ENCODE measurements at places on chromosomes 13 and 19.

DNA sequence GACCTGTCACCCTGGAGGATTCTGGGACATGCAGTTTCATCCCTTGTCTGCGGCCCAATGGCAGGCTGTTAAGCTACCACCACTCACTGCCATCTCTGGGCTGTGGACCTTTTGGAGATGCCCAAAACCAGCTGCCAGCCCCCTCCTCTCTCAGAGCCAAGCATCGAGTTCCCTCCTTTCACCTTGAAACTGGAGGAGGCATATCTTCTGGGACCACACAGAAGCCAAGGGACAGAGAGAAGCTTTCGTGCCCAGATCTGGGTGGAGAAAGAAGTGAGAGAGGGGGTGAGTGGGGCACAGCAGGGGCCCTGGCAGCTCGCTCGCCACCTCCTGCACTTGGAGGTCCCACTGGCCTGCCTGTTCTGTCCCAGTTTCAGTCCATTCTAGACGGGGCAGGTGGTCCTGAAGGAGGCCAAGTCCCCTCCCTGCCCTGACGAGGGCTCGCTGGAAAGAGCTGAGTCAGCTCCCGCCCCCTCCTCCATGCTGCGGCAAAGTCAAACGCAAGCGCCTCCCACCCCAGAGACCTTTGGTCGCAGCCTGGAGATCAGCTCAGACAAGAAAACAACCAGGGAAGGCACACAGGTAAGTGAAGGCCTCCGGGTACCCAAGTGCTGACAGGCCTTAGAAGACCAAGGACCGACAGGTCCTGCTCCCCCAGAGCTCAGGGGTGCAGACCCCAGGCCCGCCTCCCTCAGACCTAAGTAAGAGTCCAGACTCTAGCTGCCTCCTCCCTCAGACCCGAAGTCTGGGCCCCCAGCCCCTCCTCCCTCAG is 3.8 kb downstream of the BCAT2 start:
- DNase-seq, result no peak

GRCh38 chr19:1671716-1672037 is 19.3 kb upstream of the TCF3 start:
- no peak for DNase-seq

GRCh38 chr13:34064456-34065205 is 246.7 kb downstream of the RFC3 start:
- DNase-seq, result no peak

GRCh38 chr19:8922591-8922990 is 87.6 kb downstream of the MUC16 start:
- no peak for DNase-seq

DNA sequence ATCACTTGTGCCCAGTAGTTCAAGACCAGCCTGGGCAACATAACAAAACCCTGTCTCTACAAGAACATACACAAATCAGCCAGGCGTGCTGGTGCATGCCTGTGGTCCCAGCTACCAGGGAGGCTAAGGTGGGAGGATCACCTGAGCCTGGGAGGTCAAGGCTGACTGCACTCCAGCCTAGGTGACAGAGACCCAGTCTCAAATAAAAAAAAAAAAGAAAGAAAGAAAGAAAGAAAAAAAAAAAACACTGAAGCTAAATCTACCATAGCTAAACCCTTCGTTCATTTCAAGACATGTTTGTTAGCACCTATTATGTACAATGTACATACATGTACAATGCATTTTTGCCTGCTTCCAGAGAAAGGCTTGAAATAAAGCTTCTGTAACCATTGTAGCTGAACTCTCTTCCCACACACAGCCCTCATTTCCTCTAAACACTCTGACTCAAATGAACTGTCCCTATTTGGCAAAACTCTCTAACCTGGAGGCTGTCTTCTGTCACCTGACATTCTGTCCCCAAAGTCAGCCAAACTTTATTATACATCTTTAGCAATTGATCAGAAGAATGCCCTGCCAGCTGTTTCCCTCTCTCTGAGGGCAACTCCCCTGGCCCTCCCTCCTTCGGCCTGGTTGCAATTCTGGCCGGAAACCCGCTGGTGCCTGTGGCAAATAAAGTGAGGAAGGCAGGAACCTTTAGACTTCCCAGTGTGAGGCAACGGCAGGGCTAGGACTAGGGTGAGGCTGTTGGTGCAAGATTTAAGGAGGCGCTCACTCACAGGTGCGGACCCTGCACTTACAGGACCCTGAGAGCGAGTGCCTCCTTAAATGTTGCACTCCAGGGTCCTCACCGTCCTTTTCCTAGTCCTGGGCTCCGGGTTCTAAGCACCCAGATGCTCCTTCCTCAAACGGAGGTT is 1.8 kb downstream of the ETHE1 start:
- no peak for DNase-seq

DNA sequence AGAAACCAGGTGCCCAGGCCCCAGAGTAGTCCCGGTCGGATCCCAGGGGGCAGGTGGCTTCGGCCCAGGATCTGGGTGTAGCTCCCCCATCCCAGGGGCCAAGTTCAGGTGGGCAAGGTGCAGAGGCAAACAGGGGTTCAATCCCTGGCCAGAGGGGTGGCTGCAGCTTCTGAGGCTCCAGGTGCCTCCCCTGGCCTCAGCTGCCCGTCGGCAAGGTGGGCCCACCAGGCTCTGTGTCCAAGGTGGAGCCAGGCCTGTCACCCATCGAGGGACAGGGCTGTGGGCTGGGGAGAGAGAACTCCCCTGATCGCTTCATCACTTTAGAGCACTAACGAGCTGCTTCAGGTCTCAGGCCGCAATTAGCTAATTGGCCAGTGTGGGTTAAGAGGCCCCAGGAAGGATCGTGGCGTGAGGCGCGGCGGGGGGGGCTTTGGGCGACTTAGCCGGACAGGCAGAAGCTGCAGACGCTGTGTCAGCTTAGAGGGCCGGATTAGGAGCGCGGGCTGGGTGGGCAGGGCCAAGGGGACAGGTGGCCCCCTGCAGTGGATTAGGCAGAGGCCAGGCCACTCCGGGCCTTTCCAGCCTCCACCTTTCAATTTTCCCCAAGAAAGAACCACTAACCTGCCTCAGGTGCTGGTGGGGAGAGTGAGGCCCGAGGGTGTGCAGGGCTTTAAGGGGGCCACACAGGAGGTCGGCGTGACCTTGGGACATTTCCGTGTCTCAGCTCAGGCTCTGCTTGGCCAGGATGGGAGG is 2.8 kb upstream of the RAX2 start:
- DNase-seq, result no peak

Data from COR-L47 (cell line).